ENCODE measurements at places on chromosomes 13 and 19. TPM values are rescaled to one million over a fixed set of nuclear protein-coding genes. Genes with fewer than 3 reads are reported as not detected.
A peak's percentile ranks its signal among the peaks of the same experiment; 100 is the strongest.

DNA sequence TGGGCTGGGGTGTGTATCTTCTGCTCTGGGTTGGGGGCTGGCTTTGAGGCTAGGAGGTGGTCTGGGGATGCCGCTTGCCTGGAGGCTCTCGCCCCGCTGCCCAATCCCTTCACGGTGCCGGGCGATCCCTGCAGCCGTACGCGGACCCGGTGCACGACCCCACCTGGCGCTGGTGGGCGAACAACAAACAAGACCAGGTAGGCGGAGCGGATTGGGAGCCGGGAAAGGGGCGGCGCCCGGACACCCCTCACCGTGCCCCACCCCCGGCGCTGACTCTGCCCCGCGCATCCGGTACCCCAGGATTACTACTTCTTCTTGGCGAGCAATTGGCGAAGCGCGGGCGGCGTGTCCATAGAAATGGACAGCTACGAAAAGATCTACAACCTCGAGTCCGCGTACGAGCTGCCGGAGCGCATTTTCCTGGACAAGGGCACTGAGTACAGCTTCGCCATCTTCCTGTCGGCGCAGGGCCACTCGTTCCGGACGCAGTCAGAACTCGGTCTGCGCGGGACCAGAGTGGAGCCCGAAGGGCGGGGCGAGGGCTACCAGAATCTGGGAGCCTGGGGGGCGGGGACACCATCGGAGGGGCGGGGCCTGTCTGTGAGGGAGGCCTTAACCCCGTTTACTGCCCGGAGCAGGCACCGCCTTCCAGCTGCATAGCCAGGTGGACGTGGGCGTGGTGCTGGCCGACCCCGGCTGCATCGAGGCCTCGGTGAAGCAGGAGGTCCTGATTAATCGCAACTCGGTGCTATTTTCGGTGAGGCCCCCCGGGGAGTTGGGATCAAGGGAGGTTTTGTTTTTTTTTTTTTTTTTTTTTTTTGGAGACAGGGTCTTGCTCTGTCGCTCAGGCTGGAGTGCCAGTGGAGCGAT lies 12.1 kb upstream of the PSMD8 start:
- H3K36me3 ChIP-seq: no peaks in the 10 kb centered on the region
- no peak overlapping the region for H3K27ac ChIP-seq
- no peaks in the 10 kb centered on the region for H3K27me3 ChIP-seq
- DNase-seq: peak; percentile 62
- peaks cover 3% of the 10 kb centered on the region for H3K4me1 ChIP-seq

- H3K4me1 ChIP-seq: no peaks in the 10 kb centered on the region
- no peak overlapping the region for H3K4me3 ChIP-seq
- no peaks in the 10 kb centered on the region for H3K27me3 ChIP-seq
- no peaks in the 10 kb centered on the region for H3K36me3 ChIP-seq
- H3K27ac ChIP-seq: no peak overlapping the region
Observed at GRCh38 chr13:33956346-33956745, 138.4 kb downstream of the RFC3 start.

DNA sequence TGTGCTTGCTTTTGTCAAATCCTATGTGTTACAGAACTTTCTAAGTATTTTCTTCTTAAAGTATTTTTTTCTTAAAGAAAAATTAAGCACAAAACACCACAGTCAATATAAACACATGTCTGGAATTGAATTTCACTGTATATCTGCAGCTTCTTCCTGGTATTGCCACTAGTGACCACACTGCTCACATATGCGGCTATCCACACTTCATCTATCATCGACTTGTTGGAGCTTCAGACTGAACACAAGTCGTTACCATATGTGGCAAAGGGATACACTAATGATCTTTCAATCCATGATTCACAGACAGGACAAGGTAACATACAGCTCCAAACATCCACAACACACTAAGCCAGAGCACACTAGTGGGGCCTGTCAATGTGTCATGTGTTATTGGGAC lies 498.4 kb upstream of the ARGLU1 start:
- no peak for DNase-seq
- no peaks in the 10 kb centered on the region for H3K27me3 ChIP-seq
- no peaks in the 10 kb centered on the region for H3K4me1 ChIP-seq
- no peaks in the 10 kb centered on the region for H3K36me3 ChIP-seq
- no peak overlapping the region for H3K27ac ChIP-seq
- no peak overlapping the region for H3K4me3 ChIP-seq

DNA sequence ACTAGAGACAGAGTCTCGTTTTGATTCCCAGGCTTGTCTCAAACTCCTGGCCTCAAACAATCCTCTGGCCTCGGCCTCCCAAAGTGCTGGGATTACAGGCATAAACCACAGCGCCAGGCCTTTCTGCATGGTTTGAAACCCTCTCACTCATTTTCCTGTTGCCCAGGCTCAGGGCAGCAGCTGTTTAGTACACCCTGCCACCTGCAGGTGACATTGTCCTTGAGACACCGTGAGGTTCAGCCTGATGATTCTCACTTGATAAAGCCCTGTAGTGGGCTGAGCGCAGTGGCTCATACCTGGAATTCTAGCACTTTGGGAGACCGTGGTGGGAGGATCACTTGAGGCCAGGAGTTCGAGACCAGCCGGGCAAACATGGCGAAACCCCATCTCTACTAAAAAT lies 12.5 kb downstream of the IL12RB1 start:
- H3K27me3 ChIP-seq: no peaks in the 10 kb centered on the region
- H3K4me3 ChIP-seq: no peak overlapping the region
- DNase-seq: no peak
- H3K4me1 ChIP-seq: no peaks in the 10 kb centered on the region
- no peak overlapping the region for H3K27ac ChIP-seq

DNA sequence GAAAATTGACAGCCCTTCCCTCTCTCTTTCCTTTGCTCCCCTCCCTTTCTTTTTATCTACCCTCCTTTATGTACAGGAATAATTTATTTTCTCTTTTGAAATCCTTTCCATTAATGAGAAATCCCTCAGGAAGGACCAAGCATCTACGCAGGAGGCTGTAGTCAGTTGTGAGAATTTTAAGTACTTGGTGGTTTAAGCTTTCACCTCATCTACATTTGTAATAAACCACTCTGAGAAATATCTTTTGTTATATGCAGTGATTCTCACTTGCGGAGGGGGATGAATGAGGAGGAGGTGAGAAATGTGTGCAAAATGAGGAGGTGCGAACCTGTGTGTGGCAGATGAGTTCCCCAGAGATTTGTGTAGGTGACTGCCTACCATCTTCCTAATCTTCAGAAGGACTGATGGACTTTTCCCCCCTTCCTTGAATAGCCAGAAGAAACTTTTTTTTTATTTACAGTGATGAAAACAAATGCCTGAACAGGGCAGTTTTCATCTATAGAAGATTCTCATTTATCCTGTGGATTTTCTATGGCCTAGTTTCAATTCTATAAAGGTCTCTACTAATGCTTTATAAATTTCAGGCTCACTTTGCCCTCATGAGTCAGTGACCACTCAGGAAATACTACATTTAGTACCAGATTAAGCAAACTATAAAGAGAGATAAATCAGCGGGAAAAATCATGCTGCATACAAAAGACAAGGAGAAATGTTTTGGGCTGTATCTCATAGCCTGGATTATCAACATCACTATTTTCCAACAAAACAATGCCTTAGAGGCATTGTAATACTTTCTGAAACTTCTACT lies 118.3 kb downstream of the LHFPL6 start:
- no peaks in the 10 kb centered on the region for H3K27me3 ChIP-seq
- H3K4me1 ChIP-seq: peaks cover 4% of the 10 kb centered on the region
- no peaks in the 10 kb centered on the region for H3K36me3 ChIP-seq
- no peak for DNase-seq

DNA sequence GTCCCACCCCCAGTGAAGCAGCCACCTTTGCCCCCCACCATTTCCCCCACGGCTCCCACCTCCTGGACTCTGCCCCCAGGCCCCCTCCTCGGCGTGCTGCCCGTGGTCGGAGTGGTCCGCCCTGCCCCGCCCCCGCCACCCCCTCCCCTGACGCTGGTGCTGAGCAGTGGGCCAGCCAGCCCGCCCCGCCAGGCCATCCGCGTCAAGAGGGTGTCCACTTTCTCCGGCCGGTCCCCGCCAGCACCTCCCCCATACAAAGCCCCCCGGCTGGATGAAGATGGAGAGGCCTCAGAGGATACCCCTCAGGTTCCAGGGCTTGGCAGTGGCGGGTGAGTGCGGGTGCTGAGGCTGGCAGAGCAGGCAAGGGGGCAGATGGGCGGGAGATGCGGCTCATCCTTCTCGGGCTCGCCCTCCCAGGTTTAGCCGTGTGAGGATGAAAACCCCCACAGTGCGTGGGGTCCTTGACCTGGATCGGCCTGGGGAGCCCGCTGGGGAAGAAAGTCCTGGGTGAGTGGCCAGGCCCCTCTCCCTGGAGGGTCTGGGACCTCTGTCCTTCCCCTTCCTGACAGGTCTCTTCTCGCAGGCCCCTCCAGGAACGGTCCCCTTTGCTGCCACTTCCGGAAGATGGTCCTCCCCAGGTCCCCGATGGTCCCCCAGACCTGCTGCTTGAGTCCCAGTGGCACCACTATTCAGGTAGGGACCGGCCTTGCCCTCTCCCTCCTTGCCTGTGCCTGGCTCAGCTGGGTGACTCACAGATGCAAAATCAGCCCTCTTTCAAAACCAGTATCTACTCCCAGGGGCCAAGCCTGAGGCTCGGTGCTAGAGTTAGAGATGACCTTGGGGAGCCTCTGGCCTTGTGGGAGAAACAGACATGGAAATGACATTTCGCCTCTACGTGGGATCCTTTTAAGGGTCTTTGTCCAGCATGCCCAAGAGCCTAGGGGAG lies 8.8 kb downstream of the IGFLR1 start:
- H3K27me3 ChIP-seq: no peaks in the 10 kb centered on the region
- H3K4me1 ChIP-seq: no peaks in the 10 kb centered on the region
- H3K36me3 ChIP-seq: no peaks in the 10 kb centered on the region
- H3K4me3 ChIP-seq: no peak overlapping the region
- DNase-seq: no peak

GRCh38 chr13:76677043-76677442 lies 209.2 kb downstream of the KCTD12 start:
- H3K27me3 ChIP-seq: no peaks in the 10 kb centered on the region
- DNase-seq: peak; percentile 27
- H3K4me3 ChIP-seq: no peak overlapping the region
- peaks cover 5% of the 10 kb centered on the region for H3K4me1 ChIP-seq

- no peak overlapping the region for H3K27ac ChIP-seq
- no peaks in the 10 kb centered on the region for H3K4me1 ChIP-seq
- no peak overlapping the region for H3K4me3 ChIP-seq
- no peaks in the 10 kb centered on the region for H3K36me3 ChIP-seq
- no peak for DNase-seq
Observed at GRCh38 chr19:30320916-30321315, 51.3 kb upstream of the ZNF536 start.

Gene NALCN
- polyA plus RNA-seq: 0.17 TPM

Gene PCSK4
- polyA plus RNA-seq: not detected

Gene CNN1
- polyA plus RNA-seq: 76.5 TPM

Gene ADM5
- not detected for polyA plus RNA-seq

Gene NCR1
- polyA plus RNA-seq: 0.33 TPM

All from ovary (tissue), 10 donors.